ENCODE measurements at places on chromosomes 6 and 20. TPM values are rescaled to one million over a fixed set of nuclear protein-coding genes. Genes with fewer than 3 reads are reported as not detected.

The TREM2 gene
- total RNA-seq, result not detected

DNA sequence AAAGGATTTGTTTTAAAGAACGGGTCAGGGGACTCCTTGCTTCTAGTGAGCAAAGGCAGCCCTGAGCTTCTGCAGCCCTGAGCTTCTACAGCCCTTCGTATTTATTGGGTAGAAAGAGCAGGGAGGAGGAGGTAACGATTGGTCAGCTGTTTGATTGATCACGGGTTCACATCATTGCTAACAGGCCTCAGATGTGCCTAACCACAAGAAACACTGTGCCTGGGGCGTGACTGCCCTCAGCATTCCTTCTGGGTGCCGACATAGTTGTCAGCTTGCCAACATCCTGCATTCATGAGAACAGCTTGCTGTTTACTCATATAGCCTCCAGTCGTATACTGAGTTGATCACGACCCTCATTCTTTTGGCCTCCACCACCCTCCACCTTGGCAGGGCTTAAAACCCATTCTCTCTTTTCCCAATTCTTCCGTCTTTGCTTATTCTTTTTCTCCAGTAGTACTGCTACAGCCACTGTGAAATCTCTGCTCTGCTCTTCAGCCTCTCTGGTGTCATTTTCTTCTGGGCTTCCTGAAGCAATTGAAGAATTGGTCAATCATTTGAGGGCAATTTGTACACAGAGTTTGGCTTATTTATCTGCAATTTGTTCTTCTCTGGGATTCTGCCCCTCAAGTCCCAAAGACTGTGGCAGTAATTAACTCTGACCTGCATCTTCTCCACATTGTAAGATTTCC is 25.4 kb upstream of the NOP56 start:
- H3K27me3 ChIP-seq, result peaks cover 3% of the 10 kb centered on the region
- no peaks in the 10 kb centered on the region for H3K36me3 ChIP-seq
- H3K4me3 ChIP-seq, result no peak overlapping the region
- no peak overlapping the region for H3K27ac ChIP-seq
- peak; percentile 45 for DNase-seq

- DNase-seq, result no peak
- no peaks in the 10 kb centered on the region for H3K36me3 ChIP-seq
- no peaks in the 10 kb centered on the region for H3K4me1 ChIP-seq
- H3K4me3 ChIP-seq, result no peak overlapping the region
- H3K27ac ChIP-seq, result no peak overlapping the region
Measured at GRCh38 chr20:40952136-40952535, 76.5 kb upstream of the TOP1 start.

- H3K27ac ChIP-seq, result no peak overlapping the region
- H3K4me3 ChIP-seq, result no peak overlapping the region
- DNase-seq, result no peak
- H3K27me3 ChIP-seq, result no peaks in the 10 kb centered on the region
- peaks cover 3% of the 10 kb centered on the region for H3K4me1 ChIP-seq
Measured at GRCh38 chr6:138514860-138515540, 15.7 kb upstream of the NHSL1 start.

DNA sequence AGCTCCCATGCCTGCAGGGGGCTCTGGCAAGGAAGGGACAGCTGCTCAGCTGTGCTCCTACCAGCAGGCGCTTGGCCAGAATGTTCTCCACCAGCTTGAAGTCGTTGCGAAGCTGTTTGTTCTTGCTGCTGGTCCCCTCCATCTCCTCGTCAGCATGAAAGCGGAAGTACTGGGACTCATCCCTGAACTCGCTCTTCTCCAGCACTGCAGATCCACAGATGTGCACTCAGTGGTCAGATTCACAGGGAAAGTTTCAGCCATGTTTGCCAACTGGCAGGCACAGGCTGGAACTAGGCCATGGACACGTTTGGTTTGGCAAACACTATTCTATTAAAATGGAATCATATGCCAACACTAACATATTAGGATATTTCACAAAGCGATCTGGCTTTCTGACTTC is 167.9 kb downstream of the PREX1 start:
- H3K27me3 ChIP-seq, result no peaks in the 10 kb centered on the region
- DNase-seq, result no peak
- peaks cover 85% of the 10 kb centered on the region for H3K36me3 ChIP-seq
- peaks cover 20% of the 10 kb centered on the region for H3K4me1 ChIP-seq
- H3K4me3 ChIP-seq, result no peak overlapping the region

The TUBB2B gene
- 158 TPM for total RNA-seq

DNA sequence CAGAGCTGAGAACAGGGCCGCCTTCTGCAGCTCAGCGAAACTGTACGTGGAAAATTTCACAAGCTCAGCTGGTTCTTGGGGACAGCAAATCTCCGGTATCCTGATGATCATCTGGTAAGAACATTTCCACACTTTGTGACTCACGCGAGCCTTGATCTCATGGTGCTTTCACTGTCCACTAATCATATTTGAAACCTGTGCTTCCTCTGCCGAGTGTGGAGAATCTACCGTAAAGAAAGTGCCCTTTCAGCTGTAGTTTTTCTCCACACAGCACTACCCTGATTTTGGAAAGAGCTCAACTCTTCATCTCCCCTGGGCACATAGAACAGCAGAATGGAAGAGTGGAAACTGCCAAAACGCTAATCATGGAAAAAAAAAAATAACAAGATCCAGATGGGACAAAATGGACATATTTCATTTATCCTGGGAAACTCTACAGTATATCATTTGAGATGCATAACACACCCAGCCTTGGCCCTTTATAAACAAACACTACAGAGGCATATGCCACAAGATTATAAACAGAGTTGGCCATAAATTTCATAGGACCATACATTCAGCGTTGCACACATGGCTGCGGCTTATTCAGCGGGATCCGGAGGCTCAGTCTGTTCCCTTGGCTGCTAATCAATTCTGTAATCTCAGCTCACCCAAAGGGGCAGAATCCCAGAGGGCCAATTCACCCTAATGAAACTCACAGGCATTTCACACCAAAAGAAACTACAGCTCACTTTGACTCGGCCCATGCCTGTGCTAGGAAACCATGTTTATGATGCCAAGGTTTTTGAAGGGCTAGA is 434.5 kb downstream of the HDGFL1 start:
- H3K36me3 ChIP-seq, result no peaks in the 10 kb centered on the region
- H3K27me3 ChIP-seq, result no peaks in the 10 kb centered on the region
- peak; percentile 10 for DNase-seq
- no peak overlapping the region for H3K27ac ChIP-seq

DNA sequence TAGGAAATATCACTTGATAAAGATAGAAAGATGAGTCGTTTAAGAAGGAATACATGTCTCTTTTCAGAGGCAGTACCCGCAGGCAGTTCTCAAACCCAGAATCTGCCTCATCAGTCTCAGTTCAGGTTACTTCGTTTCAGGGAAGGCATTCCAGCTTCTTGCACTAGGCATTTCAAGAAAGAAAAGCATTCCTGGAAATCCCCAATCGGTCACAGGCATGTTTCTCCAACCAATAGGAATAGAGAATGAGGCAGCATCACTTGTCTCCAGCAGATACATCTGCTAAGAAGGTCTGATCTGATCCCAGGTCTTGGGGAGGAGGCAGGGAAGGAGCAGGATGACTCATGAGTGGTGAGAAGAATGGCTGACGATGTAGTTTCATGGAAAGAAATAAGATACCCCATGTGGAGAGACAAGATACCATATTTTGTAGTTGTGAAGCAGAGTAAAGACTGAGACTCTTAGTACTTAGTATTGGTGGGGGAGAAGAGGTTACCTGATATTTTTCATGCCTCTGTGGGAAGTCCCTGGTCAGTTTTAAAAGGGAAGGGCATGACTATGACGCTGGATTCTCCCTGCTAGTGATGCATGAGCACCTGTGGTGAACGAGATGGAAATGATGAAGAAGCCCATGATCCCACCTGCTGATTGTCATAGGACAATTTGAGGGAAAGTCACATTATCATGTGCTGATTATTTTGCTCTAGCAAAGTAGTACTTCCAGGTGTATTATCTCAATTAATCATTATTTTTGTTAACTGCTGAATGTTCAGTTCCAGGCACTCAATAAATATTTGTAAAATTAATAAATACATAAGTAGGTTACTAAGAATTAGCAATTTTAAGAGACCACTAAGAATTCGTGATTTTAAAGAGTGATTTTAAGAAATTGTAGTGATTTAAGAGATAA is 20.3 kb upstream of the HLA-DRB1 start:
- no peaks in the 10 kb centered on the region for H3K4me1 ChIP-seq
- no peak overlapping the region for H3K27ac ChIP-seq
- H3K36me3 ChIP-seq, result no peaks in the 10 kb centered on the region
- peak; percentile 93 for DNase-seq

The CRISP3 gene
- not detected for total RNA-seq

DNA sequence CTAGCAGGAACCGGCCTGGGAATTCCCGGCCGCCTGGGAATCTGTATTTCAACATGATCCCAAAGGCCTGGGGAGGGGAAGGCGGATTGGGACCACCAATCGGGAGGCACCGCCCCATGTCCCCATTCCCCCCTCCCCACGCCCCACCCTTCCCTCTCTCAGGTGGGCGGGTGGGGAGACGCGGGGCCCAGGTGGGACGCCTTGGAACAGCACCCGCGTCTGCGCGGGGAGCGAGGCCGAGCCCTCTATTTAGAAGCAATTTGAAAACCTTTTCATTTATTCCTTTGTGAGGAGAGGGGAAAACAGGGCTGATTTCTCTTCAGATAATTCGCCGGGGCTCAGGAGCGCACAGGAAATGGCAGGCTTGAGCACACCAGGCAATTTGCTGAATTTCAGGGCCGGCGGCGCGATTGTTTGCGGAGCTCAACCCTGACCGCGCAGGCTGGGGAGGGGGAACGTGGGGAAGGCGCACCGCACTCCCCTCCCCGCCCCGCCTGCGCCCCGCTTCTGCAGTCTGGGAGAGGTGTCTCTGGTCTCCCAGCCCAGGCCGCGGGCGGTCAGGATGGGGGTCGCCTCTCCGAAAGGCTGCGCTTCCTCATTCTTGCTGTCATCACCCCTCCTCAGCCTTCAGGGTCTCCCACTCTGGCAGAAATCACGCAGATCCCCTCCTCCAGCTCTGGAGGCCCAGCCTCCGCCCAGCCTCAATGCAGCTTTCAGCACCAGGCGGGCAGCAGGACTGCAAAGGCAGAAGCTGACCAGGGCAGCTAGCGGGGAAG is 170.0 kb downstream of the GRM4 start:
- no peaks in the 10 kb centered on the region for H3K36me3 ChIP-seq
- no peaks in the 10 kb centered on the region for H3K27me3 ChIP-seq
- DNase-seq, result no peak
- H3K4me1 ChIP-seq, result peaks cover 11% of the 10 kb centered on the region
- no peak overlapping the region for H3K27ac ChIP-seq

The SYTL3 gene
- 0.82 TPM for total RNA-seq

GRCh38 chr20:44596010-44596409 is 13.6 kb downstream of the PKIG start:
- H3K4me3 ChIP-seq, result no peak overlapping the region
- no peak for DNase-seq
- H3K27me3 ChIP-seq, result no peaks in the 10 kb centered on the region
- H3K27ac ChIP-seq, result no peak overlapping the region
- H3K4me1 ChIP-seq, result peaks cover 33% of the 10 kb centered on the region

The ARHGAP18 gene
- total RNA-seq, result 14.2 TPM

DNA sequence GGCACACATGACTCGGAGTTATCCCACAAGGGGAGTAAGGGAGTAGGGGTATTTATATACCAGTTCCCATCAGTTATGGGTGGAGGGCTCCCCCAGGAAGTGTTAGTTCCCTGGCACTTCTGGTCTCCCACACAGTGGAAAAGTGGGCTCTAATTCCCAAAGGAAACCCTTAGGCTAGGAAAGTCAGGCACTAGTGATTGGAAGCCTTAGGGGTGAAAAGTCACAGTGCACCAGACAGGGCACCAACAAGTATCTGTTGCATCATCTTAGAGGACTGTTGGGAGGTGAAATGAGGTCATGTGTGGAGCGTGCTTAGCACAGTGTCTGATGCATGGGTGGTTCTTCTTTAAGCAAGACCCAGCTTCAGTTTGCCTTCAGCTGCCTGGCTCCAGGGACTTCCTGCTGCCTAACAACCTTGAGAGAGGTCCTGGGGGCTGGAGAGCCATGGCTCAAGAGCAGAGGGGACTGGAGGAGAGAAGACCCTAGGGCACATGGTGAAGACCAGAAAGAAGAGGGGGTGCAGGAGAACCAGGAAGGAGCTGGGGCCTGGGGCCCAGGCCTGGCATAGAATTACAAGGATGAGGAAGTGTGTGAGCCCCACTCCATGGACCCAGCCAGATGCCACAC is 7.5 kb upstream of the FOXP4 start:
- no peak for DNase-seq
- H3K27me3 ChIP-seq, result no peaks in the 10 kb centered on the region
- peaks cover 19% of the 10 kb centered on the region for H3K4me1 ChIP-seq
- H3K36me3 ChIP-seq, result no peaks in the 10 kb centered on the region
- no peak overlapping the region for H3K4me3 ChIP-seq

The IMPG1 gene
- not detected for total RNA-seq

DNA sequence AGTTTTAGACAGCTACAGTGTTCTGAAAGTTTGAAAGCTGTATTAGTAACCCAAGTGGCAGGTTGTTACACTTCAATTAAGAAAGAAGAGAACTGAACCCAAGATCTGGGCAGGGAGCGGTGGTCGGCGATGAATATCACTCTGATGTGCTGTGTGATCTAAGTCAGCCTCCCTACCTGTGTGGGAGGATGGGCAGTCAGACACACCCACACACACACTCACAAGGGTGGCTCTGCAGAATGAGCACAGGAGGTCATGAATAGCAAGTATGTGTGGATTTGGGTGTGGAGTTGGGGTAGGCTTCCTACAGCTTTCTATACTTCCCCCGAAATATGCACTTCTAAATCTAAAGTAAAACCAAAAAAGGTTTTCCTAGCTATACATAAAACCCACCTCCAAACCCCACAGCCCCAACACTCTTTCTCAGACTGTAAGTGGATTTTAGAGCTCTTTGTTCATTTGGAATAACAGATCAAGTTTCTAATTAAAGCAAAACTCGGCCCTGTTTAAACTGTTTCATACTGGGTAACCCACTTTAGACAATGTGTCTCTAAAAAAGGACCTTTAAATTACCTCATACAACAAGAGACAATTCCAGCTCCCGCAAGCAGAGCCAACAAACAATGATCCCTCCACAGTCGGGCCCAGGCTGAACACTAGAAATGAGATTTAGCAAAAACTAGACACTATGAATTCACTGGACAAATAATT is 19.4 kb downstream of the TNFRSF21 start:
- H3K27me3 ChIP-seq, result no peaks in the 10 kb centered on the region
- H3K4me3 ChIP-seq, result no peak overlapping the region
- peaks cover 2% of the 10 kb centered on the region for H3K36me3 ChIP-seq
- DNase-seq, result no peak

GRCh38 chr6:13375360-13375878 is 47.1 kb upstream of the TBC1D7 start:
- H3K4me1 ChIP-seq, result peaks cover 15% of the 10 kb centered on the region
- H3K4me3 ChIP-seq, result no peak overlapping the region
- H3K27ac ChIP-seq, result no peak overlapping the region
- DNase-seq, result no peak
- H3K36me3 ChIP-seq, result no peaks in the 10 kb centered on the region
